ENCODE measurements at places on chromosomes 5 and 9.
A peak's percentile ranks its signal among the peaks of the same experiment; 100 is the strongest.

DNA sequence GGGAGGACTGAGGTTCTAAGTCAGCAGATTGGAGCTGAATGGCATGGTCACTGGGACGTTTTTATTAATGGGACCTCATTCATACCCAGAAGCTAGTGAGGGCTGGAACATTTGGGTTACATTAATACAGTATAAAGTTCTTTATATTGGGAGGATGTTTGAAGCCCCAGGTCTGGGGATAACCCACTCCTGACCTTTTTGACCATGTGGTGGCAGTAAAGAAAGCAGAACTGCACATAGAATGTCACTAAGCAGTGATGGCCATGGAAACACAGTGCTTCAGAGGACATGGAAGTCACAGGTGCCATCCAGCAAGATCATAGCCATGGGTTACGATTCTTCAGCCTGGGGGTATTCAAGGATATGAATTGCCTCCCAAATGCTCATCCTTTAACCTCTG is 176.0 kb downstream of the ATP10B start:
- no peak for DNase-seq

GRCh38 chr5:11400316-11400715 is 503.9 kb downstream of the CTNND2 start:
- no peak for DNase-seq

GRCh38 chr9:126428534-126429175 is 102.0 kb downstream of the MVB12B start:
- DNase-seq = no peak

- no peak for DNase-seq
Observed at GRCh38 chr5:17910318-17910717, 276.1 kb downstream of the TAF11L14 start.

DNA sequence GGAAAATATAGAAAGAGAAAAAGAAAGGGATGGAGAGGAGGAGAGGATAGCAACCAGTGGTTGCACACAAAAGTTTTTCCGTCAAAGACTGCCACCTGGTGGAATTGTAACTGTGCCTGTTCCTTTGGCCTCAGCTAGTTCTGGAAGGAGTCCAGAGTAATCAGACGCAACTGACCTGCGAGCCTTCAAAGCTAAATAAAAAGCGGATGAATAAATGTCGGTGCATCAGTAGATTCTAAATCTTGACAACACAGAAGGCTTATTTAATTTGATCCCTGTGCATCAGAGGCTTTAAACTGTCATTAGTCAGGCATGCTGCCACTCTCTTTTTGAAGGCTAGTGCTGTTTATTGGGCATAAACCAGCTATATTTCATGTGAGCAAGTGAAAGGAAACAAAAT is 132.9 kb upstream of the ACO1 start:
- DNase-seq = peak; percentile 41

- no peak for DNase-seq
Observed at GRCh38 chr9:124468061-124468740, 17.9 kb downstream of the ADGRD2 start.

GRCh38 chr9:20500101-20500500 is 122.2 kb downstream of the MLLT3 start:
- DNase-seq = no peak

DNA sequence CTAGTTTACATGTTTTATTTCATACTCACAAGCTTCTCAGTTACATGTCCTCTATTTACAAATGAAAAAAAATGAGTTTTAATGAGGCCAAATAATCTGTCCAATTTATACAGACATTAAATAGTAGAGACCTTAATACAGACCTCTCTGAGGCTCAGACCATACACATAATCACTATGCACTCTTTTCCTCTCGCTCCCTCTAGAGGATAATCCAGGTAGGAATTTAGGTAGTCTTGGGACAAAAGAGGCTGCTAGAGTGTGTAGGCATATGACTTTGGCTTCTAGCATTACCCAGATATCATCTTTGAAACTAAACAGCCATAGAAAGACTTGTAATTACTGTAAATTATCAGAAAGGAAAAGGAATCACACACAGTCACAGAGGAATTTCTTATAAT is 444.7 kb downstream of the HINT1 start:
- DNase-seq = no peak

GRCh38 chr5:40584054-40584453 is 95.7 kb upstream of the PTGER4 start:
- no peak for DNase-seq

DNA sequence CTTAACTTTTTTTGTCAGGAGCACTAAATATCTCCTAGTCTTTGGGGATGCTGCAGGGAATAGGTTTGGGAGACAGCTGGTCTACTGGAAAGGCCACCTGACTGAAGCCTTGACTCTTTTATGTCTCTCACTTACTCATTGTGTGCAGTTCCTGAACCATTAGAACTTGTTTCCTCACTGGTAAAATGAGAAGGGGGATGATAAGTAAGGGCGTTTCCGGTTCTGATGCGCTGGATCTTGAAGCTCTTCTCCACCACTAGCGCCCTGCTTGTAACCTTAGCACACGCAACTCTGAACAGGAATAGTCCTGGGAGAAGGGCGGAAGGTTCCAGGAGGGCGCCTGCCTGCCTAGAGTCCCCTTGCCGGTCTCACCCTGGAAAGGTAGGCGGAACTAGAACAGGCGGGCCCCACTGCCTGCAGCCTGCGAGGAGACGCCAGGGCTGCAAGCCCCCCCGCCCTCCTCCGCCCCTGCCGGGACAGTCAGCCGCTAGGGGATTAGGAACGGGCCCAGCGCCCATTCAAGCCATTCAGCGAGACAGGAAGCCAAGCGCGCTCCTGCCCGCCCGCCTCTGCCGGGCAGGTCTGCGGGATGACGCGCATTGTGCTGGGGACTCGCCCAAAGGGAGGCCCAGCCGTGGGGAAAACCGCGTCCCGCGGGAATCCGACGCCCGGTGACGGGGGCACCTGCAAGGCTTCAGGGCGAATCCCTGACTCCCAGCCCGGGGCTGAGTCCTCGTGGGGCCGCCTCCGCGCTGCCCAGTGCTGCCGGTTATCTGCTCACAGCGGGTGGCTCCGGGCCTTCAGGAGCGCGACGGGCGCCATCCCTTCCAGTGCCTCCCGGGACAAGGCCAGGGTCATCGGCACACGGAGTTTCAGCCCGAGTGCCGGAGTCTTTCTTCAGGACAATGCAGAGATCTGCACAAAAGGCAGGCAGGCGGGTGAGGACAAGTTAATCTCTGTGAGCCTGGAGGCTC is 44.0 kb upstream of the XPA start:
- DNase-seq = peak; percentile 29

DNA sequence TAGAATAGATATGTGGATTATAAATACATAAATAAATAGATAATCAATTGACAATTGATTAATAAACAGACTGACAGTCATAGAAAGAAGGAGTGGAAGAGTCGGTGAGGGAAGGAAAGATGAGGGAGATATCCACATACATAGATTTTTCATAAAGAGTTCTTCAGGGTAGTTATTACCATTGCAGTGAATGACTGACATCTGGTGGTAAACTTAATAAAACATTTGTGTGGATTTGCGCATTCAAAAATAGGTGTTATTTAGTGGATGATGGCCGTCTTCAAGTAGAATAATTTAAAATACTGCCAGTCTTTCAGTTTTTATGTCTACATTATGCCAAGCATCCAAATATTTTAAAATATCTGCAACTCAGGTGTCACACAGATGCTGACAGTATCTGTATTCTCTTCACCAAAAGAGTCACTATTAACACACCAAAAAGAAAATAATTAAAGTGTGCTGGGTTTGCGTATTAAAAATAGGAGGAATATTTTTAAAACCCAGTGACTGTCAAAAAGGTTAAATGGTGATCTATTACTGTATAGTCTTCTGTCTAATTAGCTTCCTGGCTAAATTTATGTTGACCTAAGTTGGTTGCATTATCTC is 78.8 kb downstream of the GIN1 start:
- DNase-seq = peak; percentile 16

DNA sequence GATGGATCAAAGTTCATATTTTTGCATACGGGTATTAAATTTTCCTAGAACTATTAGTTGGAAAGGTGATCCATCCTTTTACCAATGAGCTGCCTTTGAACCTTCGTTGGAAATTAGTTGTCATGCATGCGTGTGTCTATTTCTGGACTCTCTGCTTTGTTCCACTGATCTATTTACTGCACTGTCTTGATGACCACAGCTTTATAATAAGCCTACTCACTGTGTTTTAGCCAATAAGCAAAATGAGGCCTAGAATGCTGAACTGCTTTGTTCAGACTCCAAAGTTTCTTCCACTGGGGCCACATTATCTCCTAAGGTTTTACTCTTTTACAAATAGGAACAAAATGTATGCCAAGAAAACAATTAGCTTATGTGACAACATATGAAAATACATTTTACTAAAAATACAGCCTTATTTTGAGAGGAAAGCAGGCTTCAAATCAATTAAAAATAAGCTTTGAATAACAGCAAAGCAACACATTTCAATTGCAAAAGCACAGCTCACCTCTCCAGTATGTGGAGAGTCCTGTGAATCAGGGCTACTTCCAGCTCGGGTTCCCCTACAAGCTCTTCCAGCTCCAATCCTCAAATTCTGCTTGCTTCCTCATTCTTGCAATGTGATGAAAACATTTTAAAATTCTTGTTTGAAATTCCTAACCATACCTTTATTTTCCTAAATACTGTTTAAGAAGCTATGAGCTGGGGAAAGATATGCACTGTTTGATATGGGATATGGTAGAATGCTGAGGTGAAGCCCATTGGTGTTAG is 72.0 kb downstream of the RETREG1 start:
- no peak for DNase-seq

DNA sequence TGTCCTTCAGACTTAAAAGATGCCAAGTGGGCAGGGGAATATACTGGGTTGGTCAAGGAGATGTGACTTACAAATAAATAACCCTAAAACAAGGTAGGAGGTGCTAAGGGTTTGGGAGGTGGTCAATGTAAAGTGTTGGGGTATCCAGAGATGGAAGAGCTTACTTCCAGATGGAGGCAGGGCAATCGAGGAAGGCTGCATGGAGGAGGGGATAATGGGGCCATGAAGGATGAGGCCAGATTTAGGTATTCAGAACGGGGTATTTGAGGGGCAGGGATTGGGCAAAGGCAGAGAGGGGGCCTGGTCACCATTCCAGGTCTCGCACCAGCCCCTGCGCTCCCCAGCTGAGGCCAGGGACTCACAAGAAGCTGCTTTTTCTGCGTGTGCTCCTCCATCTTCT is 57.9 kb upstream of the FBXW11 start:
- DNase-seq = no peak

- no peak for DNase-seq
Observed at GRCh38 chr5:6805841-6806240, 92.6 kb downstream of the TENT4A start.

DNA sequence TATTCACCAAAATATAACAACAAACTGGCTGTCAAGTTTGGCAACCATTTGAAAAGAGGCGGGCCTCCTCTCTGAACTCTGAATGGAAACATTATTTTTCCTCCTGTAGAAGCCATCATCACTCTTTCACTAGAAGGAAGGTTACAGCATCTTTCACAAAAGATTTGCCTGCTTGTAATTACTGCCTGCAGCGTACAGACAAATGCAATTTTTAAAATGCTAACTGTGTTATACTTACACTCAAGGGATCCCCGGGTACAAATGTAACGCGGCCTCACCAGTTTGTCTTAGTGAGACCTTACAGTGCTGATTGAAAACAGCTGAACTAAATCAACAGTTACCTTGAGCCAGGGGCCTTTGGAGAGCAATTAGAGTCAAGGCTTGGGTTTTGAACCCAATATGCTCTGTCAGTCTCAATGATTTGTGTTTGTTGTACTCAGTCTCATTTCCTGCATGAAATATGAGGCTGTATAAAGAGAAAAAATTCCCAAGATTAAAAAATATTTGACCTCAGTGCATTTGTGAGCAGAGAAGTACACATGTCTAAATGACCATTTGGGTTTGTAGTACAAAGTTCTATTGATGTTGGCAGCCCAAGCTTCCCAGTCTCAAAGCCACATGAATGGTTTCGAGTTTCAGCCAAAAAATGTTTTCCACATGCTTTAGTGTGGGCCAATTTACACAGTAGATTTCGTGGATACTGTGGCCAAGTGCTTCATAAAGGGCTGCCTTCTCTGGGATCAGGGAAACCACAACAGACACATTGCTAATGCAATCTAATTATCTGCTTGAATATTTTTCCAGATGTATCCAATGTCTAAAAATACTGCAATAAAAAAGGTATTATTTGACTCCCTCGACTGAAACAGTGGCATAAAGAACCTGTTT is 500.0 kb downstream of the SPATA31D1 start:
- no peak for DNase-seq

- DNase-seq = no peak
Observed at GRCh38 chr9:116274293-116274692, 120.7 kb downstream of the PAPPA start.
